Spleen (tissue), 13 donors: ENCODE measurements at places on chromosomes 12 and 14. TPM values are rescaled to one million over a fixed set of nuclear protein-coding genes. Genes with fewer than 3 reads are reported as not detected.

DNA sequence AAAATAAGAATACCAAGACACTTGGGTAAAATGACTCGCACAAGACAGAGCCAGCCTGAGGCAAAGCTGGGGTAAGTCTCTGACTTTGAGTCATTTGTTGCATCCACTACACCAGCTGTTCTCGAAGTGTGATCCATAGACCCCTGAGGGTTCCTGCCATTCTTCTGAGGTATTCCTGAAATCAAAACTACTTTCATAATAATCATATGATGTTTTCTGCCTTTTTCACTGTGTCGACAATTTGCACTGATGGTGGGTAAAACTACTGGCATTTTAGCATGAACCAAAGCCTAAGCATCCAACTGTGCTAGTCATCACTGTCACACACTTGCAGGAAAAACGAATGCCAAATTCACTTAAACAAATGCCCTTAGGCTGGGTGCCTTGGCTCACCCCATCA is 135.5 kb upstream of the FUT8 start:
- no peaks in the 10 kb centered on the region for H3K36me3 ChIP-seq
- H3K4me1 ChIP-seq: no peaks in the 10 kb centered on the region
- no peak overlapping the region for H3K27ac ChIP-seq
- H3K27me3 ChIP-seq: no peaks in the 10 kb centered on the region
- H3K4me3 ChIP-seq: no peak overlapping the region

GRCh38 chr12:93530358-93530757 is 42.1 kb upstream of the SOCS2 start:
- H3K27ac ChIP-seq: no peak overlapping the region
- no peak for DNase-seq
- H3K27me3 ChIP-seq: no peaks in the 10 kb centered on the region
- H3K36me3 ChIP-seq: no peaks in the 10 kb centered on the region
- no peaks in the 10 kb centered on the region for H3K4me1 ChIP-seq

DNA sequence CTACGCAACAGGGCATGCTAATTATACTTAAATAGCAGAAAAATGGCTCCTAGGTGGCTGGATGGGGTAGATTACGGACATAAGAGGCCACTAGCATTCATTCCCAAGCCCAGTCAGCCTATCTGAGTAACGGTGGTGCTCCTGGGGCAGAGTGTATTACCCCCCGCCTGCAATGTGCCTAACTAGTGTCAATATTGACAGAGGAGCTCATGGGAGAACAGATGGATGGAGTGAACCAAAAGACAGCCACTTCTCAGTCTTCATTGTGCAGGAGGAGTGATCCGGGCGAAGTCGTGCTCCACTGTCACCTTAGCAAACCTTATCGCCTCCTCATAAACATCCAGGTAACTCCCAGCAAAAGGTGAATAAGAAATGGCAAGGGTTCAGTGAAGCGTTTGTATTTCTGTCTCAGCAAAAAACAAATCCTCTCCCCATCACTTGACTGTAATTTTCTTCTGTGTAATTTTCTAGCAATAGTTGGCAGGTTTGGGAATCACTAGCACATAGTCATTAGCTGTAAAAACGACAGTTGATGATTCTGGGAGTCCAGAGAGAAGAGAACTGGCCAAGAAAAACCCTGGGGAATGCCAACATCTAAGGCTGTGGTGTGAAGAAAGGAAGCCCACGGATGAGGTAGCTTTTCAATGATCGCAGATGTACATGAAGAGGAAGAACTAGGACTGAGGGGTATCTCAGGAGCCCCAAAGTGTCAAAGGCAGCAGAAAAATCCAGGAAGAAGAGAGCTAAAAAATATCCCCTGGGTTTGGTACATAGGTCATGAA is 126.6 kb upstream of the BCL2L14 start:
- no peak for DNase-seq
- no peaks in the 10 kb centered on the region for H3K36me3 ChIP-seq
- no peak overlapping the region for H3K4me3 ChIP-seq

GRCh38 chr12:66137937-66138336 is 7.4 kb upstream of the LLPH start:
- H3K27ac ChIP-seq: no peak overlapping the region
- DNase-seq: no peak
- H3K36me3 ChIP-seq: peaks cover 57% of the 10 kb centered on the region
- no peaks in the 10 kb centered on the region for H3K27me3 ChIP-seq
- no peak overlapping the region for H3K4me3 ChIP-seq

GRCh38 chr12:29743801-29744200 is 39.9 kb downstream of the TMTC1 start:
- H3K4me1 ChIP-seq: no peaks in the 10 kb centered on the region
- H3K4me3 ChIP-seq: no peak overlapping the region
- no peak for DNase-seq
- peak overlapping the region; percentile 12 for H3K27ac ChIP-seq
- no peaks in the 10 kb centered on the region for H3K27me3 ChIP-seq

Gene SLC2A13
- 7.5 TPM for total RNA-seq

DNA sequence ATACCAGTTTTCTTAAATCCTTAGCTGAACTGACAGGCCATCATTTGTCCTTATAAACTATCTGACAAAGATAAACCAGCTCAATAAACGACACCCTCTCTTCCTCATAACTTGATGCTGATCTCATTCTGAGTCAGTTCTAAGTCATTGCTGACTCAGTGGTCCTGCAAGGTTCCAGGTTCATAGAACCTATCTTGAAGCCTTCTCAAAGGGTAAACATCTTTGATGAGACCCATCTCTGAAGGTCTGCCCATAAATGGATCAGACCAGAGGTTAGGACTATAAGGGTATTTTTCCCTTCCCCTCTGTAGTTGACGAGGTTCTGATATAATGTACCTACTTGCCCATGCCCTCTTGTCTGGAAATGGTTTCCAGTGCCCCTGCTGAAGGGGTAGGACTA is 11.9 kb downstream of the NAA25 start:
- H3K4me3 ChIP-seq: no peak overlapping the region
- H3K36me3 ChIP-seq: peaks cover 48% of the 10 kb centered on the region
- no peak for DNase-seq
- H3K27ac ChIP-seq: no peak overlapping the region

Gene CLEC9A
- total RNA-seq: 0.28 TPM

DNA sequence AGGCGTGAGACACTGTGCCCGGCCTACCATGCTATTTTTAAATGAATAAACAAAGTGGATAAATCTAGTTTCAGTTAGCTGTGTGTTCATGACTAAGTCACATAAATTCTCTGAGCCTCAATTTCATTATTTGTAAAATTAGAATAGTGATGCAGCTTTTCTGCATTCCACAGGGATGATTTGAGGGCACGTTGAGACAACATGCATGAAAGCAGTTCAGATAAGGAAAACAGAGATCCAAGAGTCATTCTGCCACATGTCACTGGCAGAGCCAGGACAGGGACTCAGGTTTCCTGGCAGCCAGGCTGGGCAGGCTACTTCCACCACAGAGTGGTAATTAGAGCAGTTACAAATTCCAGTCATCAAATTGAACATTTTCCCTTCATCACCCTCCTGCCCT is 2.9 kb upstream of the PPP4R4 start:
- H3K4me1 ChIP-seq: peaks cover 22% of the 10 kb centered on the region
- no peaks in the 10 kb centered on the region for H3K36me3 ChIP-seq
- H3K27me3 ChIP-seq: no peaks in the 10 kb centered on the region

GRCh38 chr14:71472356-71473340 is 459.6 kb upstream of the RGS6 start:
- no peak for DNase-seq
- H3K36me3 ChIP-seq: no peaks in the 10 kb centered on the region
- H3K27ac ChIP-seq: no peak overlapping the region
- no peaks in the 10 kb centered on the region for H3K27me3 ChIP-seq
- H3K4me1 ChIP-seq: peaks cover under 1% of the 10 kb centered on the region

DNA sequence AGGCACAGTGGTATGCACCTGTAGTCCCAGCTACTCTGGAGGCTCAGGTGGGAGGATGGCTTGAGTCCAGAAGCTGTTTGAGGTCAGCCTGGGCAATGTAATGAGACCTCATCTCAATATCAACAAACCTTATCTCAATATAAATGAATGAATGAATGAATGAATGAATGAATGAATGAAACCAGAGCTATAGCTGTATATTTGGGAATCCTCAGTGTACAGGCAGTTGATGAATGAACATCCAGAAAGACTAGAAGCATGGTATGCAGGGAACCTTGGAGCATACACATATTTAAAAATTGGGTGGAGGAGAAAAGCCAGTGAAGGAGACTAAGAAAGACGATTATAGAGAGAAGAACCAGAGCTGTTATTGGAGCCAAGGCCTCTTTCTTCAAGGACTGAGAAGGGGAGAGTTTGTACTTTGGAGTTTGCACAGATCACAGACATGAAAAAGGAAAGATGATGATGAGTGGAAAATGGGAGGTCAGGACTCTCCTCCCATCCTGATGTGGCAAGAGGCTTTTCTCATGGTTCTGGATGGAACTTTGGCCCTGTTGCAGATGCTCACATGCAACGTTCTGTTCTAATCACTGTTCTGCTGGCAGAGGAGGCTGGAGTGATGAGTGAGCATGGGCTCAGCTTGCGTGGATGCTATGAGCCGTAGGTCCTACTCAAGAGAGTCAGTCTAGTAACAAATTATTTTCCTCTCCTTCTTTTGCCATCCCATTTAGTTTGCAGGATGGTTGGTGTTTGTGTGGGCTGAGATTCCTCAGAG is 114.4 kb downstream of the PRKCH start:
- DNase-seq: no peak
- no peaks in the 10 kb centered on the region for H3K36me3 ChIP-seq
- H3K4me3 ChIP-seq: no peak overlapping the region
- H3K27ac ChIP-seq: peak overlapping the region; percentile 21

Gene CRACR2A
- 18.9 TPM for total RNA-seq

- H3K27me3 ChIP-seq: no peaks in the 10 kb centered on the region
- no peak overlapping the region for H3K27ac ChIP-seq
- no peaks in the 10 kb centered on the region for H3K4me1 ChIP-seq
- DNase-seq: no peak
- H3K4me3 ChIP-seq: no peak overlapping the region
Measured at GRCh38 chr12:22974865-22975264, 349.9 kb downstream of the ETNK1 start.

DNA sequence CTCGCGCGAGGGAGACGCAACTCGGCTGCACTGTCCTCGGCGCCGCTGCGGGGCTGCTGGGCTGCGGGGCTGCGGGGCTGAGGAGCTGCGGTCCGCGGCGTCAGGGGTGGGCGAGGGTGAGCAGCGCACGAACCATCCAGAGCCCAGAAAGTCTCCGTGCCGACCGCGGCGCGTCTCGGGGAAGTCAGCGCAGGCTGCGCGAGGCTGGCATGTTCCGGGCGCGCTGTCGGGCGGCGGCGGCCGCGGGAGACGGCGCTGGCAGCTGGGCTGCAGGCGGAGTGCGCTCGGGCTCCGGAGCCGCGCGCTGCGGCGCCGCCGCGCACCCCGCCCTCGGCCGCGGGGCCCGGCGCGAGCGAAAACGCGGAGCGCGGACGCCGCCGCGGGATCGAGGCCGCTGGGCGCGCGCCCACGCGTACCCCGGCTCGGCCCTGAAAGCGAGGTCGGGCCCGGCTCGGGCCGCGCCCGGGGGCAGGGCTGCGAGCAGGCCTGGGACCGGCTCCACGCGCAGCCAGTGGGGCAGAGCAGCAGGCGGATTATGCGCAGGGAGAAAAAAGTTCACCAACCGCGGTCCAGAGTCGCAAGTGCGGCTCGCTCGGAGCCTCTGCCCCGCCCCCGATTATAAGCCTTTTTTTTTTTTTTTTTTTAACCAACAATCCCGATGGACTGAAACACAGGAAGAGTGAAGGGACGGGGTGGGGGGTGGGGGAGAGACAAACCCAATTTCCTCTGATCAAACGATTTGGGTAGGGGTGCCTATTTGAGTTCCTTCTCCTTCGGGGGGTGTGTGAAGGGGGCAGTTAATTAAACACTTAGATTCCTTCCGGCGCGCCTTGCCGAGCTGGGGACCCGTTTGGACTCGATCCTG is at the start of gene PRICKLE1:
PRICKLE1 (minus strand) TSS at position 282 of the 865 bp plus-strand sequence. CDS start 117,230 bp downstream, outside the sequence.
- DNase-seq: peak; percentile 82
- H3K36me3 ChIP-seq: no peaks in the 10 kb centered on the region
- peaks cover 36% of the 10 kb centered on the region for H3K4me1 ChIP-seq
- peak within 1 kb of the TSS; percentile 63 for H3K4me3 ChIP-seq

GRCh38 chr12:85657251-85657650 is 179.0 kb downstream of the RASSF9 start:
- H3K27ac ChIP-seq: no peak overlapping the region
- H3K4me3 ChIP-seq: no peak overlapping the region
- DNase-seq: no peak
- H3K36me3 ChIP-seq: no peaks in the 10 kb centered on the region
- no peaks in the 10 kb centered on the region for H3K4me1 ChIP-seq

DNA sequence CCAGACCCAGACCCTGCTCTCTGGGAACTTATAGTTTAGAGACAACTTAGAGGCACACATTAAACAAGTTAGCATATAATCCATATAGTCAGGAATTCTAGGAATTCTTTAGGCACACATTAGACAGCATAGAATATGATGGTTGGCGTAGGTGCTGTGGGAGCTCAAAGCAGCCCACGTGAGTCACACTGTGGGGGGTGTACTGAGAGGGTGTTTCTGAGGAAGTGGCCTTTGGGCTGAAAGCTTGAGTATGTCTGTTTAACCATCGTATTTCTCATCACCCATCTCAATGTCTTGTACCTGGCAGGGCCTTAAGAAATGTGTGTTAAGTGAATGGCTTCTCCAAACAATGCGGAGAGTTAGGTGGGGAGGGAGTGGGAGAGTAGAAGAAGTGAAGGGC is 67.2 kb downstream of the TMEM30B start:
- H3K4me1 ChIP-seq: no peaks in the 10 kb centered on the region
- no peaks in the 10 kb centered on the region for H3K36me3 ChIP-seq
- DNase-seq: no peak
- no peak overlapping the region for H3K27ac ChIP-seq
- no peak overlapping the region for H3K4me3 ChIP-seq

DNA sequence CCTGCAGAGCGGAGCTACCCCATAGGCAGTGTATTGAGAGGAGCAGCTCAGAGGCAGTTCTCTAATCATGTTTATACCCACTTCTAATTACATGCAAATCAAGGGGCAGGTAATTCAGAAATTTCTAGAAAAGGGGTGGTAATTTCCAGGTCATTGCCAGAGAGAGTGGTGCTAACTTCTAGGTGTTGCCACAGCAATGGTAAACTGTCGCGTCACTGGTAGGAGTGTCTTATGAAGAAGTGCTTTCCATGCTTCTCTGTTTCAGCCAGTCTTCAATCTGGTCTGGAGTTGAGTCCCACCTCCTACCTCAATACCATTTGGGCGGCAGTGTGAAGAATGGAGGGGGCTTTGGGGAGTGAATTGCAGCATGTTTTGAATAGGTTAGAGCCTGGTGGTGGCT is 8.5 kb upstream of the AMN1 start:
- no peak for DNase-seq
- H3K36me3 ChIP-seq: no peaks in the 10 kb centered on the region
- no peaks in the 10 kb centered on the region for H3K27me3 ChIP-seq

GRCh38 chr12:51911307-51911706 is 4.0 kb downstream of the ACVRL1 start:
- peak overlapping the region; percentile 59 for H3K27ac ChIP-seq
- DNase-seq: no peak
- no peak overlapping the region for H3K4me3 ChIP-seq
- peaks cover 8% of the 10 kb centered on the region for H3K27me3 ChIP-seq
- H3K4me1 ChIP-seq: peaks cover 30% of the 10 kb centered on the region
- peaks cover 17% of the 10 kb centered on the region for H3K36me3 ChIP-seq

Gene C12orf50
- not detected for total RNA-seq

Gene PARPBP
- total RNA-seq: 7.4 TPM

Gene SSPN
- total RNA-seq: 16.8 TPM

Gene CFAP73
- not detected for total RNA-seq

GRCh38 chr14:99909513-99910064 is 116.4 kb downstream of the EML1 start:
- no peak for DNase-seq
- H3K4me3 ChIP-seq: no peak overlapping the region
- H3K27ac ChIP-seq: no peak overlapping the region
- H3K36me3 ChIP-seq: no peaks in the 10 kb centered on the region
- no peaks in the 10 kb centered on the region for H3K4me1 ChIP-seq

Gene TMCC3
- total RNA-seq: 28.8 TPM

Gene RPS6KA5
- 14.6 TPM for total RNA-seq

Gene NTS
- total RNA-seq: not detected

Gene MLXIP
- total RNA-seq: 97.1 TPM
